ENCODE measurements at places on chromosomes 11 and 22. TPM values are rescaled to one million over a fixed set of nuclear protein-coding genes. Genes with fewer than 3 reads are reported as not detected.

APOA4 gene
- not detected for total RNA-seq

TIMP3 gene
- 2.3 TPM for total RNA-seq

B4GALNT4 gene
- 21.3 TPM for total RNA-seq

POU2F3 gene
- total RNA-seq = not detected
